ENCODE measurements at places on chromosomes 5 and 9.

DNA sequence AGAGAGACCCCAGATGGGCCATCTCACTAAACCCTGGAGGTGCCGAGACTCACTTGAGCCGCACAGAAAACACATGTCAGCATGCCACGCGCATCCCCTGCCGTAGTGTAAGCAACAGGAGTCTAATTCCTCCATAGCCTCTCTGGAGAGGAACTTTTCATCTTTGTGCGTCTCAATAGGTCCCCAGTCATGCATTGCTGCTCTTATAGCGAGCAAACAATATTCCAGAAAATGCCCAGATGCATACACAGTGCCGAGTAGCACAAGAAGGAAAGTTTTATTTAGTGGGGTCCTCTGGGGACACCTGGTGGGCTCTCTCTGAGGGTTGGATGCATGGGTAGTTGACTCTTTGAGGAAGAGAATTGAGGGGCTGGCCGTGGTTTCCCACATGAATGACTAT lies 97.9 kb upstream of the DAP start:
- DNase-seq: no peak

- peak; percentile 46 for DNase-seq
These were observed 214.3 kb downstream of the GNA14 start for GRCh38 chr9:77433675-77434445.

GRCh38 chr5:36720688-36721087 lies 114.3 kb downstream of the SLC1A3 start:
- no peak for DNase-seq

DNA sequence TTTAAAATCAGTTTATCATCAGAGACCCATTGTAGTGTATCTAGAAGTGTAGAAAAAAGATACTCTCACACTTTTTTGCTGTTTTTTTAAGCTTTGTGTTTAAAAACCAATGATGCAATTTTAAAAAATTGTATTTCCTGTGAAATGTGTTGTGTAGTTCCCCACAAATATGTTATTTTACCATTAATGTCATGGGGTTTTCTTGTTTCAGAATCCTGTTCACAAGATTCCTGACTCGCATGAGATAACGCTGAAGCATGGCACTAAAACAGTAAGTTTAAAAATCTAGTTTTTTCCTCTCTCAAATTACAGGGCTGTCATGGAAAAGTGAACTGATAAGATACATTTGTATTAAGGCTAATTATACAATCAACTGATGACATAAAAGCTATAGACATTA lies 58.6 kb downstream of the WDR70 start:
- no peak for DNase-seq

- no peak for DNase-seq
These were observed 144.9 kb downstream of the CCDC192 start for GRCh38 chr5:127848098-127848497.

GRCh38 chr5:17666726-17667235 lies 32.5 kb downstream of the TAF11L14 start:
- DNase-seq: no peak

Measured in NCI-H1694 (cell line).